ENCODE measurements at places on chromosomes 5 and 9.

- no peak for DNase-seq
These were observed 248.4 kb downstream of the TLR4 start for GRCh38 chr9:117952581-117952980.

- DNase-seq: no peak
These were observed at the start of gene ISL1 for GRCh38 chr5:51383131-51384121. ISL1 (plus strand) TSS chr5:51383448; CDS start chr5:51383672, 224 bp downstream.

GRCh38 chr9:35750256-35750531 is 1.1 kb downstream of the RGP1 start:
- no peak for DNase-seq

- no peak for DNase-seq
These were observed 107.1 kb downstream of the PALM2AKAP2 start for GRCh38 chr9:109887079-109887478.

DNA sequence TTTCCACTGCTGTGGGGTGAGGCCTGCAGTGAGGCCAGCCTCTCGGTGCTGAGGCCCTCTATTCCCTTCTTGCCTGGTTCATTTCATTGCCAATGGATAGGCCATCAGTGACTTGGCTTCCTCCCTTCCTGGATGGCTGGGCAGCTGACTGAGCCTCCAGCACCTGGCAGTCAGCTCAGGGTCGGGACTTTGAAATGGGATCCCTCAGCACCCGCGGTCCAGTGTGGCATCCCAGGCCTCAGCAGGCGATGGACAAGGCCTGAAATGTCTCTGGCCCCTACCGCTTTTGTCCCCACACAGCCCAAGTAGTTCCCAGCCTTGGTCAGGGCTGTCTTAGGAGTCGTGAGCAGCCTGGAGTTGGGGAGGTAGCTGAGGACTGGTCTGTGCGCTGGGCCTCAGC is 17.2 kb downstream of the NDST1 start:
- DNase-seq: no peak

DNA sequence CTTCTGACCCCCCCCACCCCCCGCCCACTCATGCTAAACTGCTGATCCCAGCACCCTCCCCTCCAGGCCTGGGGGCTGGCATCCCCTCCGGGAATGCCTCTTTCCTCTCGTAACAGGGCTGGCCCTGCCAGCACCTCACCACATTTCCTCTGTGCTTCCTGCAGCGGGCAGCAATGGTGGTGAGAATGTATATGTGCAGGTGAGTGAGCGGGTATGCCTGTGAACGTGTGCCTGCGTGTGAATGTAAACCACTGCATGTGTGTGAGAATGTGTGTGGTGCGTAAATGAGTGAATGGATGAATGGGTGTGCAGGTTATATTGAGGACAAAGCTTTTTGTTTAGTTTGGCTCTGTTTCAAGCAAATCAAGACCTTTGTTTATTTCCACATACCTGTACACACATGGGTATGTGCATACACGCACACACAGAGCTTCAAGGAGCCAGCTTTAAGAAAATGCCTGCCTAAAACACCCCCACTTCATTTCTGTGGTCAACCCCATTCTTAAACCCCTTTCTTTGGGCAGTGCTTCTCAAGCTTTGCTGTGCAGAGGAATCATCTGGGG is 95.7 kb upstream of the SHB start:
- DNase-seq: no peak

All from KG1 (cell line).